A549 treated with AZD2906 at 1 μM for 4 hours (cell line): ENCODE measurements at places on chromosomes 12 and 14. TPM values are rescaled to one million over a fixed set of nuclear protein-coding genes. Genes with fewer than 3 reads are reported as not detected.

KRT79 gene
- 0.05 to 0.10 TPM (median 0.07 TPM) in 4 of 5 replicates, not detected in the other for total RNA-seq

MIP gene
- total RNA-seq: 0.07 to 0.09 TPM in 2 of 5 replicates, not detected in the others

NYNRIN gene
- total RNA-seq: 0.31 to 0.44 TPM (median 0.41 TPM) in 5 replicates

LMNTD1 gene
- not detected in 5 replicates for total RNA-seq

PPP1R13B gene
- total RNA-seq: 4.5 to 5.8 TPM (median 5.6 TPM) in 5 replicates

DPPA3 gene
- not detected in 5 replicates for total RNA-seq

TAS2R42 gene
- total RNA-seq: not detected in 5 replicates
